Stimulated activated CD4-positive, alpha-beta T cell treated with anti-CD3 and anti-CD28 coated beads, Interleukin-4, amount 100 ng/mL, for 4 hours (primary cell): ENCODE measurements at places on chromosomes 13 and 19.

- no peak for DNase-seq
These were observed 10.8 kb downstream of the ZNF101 start for GRCh38 chr19:19679176-19680073.

DNA sequence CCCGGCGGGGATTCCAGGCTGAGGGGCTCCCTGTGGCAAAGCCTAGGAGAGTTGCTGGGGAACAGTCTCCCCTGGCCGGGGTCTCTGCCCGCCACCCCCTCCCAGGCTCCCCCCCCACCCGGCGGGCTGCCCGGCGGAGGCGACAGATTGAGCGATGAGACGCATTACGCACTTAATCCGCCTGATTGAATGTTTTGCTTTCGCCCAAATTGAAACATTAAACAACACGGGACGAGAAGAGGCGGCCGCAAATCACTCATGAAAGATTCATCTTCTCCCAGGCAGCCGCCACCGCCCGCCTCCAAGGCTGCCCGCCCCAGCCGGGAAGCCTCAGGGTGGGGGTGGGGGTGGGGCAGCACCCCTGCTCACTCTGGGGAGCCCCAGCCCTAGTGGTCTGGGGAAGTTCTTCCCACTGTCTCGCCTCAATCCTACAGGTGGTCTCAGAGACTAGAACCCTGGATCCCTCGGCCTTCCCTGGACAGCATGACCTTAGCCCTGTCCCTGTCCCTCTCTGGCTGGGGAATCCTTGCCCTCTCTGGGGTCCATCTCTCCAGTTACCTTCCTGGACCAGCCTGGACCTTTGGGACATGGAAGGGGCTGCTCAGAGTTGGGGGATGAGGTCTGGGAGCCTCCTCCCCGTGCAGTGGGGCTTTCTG is 7.6 kb upstream of the ERFL start:
- no peak for DNase-seq

GRCh38 chr13:80740071-80740470 is 399.1 kb upstream of the SPRY2 start:
- no peak for DNase-seq

- DNase-seq: no peak
These were observed 356.5 kb upstream of the SLITRK6 start for GRCh38 chr13:86155756-86156155.

DNA sequence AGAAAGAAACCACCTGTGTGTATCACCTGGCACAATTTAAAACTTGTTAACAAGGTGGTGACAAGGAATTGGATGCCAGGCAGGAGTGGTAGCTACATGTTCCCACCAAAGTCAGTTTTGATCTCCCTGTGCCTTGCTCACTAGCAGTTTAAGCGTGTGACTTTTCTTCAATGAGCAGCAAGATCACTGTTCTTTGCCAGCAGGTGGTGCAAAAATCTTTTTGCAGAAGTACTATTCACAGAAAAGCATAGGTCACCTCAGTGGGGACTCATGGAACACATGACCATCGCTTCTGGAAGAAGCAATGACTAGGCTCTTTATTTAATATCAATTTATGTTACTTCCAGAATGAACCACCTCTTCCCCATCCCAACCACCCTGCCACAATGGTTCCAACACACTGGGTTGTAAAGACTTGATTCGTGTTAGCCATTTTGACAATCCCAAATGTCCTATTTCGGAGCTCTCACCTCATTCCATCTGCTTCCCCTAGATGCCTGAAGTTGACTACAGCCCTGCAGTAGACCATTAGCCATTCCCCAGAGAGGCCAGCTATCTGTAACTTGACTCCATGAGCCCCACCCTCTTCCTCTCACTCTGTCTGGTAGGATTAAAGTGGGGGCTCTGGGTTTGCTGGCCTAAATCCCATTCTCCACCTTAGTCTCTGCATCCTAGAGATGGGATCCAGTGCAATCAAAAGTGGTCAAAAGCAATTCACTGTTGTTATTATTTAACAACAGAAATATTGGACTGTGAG is 59.1 kb upstream of the TNFRSF19 start:
- DNase-seq: no peak

- DNase-seq: peak; percentile 25
These were observed 31.4 kb downstream of the CERS4 start for GRCh38 chr19:8240274-8241229.

- DNase-seq: no peak
These were observed 18.1 kb upstream of the CELF5 start for GRCh38 chr19:3206216-3206953.

- no peak for DNase-seq
These were observed 106.2 kb downstream of the SHISA2 start for GRCh38 chr13:25945596-25945995.

GRCh38 chr19:30390356-30390988 is 18.3 kb downstream of the ZNF536 start:
- no peak for DNase-seq

GRCh38 chr13:25463496-25463895 is 91.7 kb downstream of the ATP8A2 start:
- DNase-seq: no peak

DNA sequence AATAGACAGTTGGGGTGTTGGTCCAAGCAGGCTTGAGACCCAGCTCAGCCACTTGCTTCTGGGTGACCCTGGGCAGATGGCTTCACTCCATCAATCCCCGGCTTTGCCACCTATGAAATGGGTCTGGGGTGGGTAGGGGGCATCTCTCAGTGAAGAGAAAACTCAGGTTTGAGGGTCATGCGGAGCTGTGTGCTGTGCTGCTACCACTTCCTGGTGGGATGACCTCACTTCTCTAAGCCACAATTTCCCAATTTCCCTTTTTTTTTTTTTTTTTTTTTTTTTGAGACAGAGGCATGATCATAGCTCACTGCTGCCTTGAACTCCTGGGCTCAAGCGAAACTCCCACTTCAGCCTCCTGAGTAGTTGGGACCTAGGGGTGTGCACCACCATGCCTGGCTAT is 4.6 kb upstream of the PLAUR start:
- DNase-seq: no peak

DNA sequence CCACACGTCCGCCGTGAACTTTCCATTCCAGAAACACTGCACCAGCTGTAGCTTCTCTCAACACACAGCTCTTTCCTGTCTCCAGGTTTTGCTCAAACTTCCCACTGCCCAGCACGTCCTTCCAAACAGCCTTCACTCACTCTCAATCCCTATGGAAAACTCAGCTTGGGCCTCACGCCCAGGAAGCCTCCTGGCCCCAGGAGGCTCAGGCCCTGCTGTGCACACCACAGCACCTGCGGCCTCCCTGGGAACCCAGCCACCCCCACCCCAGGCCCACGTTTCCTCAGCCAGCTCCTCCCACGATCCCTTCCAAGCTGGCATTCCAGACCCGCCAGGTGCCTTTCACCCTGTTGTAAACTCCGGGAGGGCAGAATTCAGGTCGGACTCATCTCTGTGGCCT is 35.2 kb downstream of the C13orf46 start:
- no peak for DNase-seq

DNA sequence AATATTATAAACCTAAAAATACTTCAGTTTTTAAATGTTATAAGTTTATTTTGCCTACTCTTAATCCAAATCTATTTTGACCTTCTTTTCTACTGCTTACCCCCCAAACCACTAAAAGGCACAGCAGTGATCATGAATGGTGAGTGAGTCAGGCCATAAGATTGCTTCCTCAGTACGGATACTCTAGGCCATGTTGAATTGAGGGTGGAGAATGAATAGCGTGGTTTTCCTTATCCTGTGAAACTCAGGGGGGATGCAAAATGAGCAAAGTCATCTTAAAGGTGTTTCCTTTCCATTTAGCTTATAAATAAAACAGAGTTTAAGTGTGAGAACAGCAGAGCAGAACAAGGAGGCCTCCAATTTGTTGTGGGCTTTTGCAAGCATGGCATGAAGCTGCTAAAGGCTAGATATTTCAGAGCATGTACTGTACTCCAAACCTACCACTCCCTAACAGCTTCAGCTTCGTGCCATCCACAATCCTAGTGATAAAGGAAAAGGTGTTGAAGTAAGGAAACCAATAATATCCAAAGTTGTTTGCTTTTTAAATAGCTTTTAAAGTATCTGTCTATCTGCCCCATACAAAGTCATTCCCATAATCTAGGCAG is 25.0 kb downstream of the SERPINE3 start:
- DNase-seq: no peak

GRCh38 chr19:48629297-48629598 is 7.9 kb downstream of the DBP start:
- no peak for DNase-seq

DNA sequence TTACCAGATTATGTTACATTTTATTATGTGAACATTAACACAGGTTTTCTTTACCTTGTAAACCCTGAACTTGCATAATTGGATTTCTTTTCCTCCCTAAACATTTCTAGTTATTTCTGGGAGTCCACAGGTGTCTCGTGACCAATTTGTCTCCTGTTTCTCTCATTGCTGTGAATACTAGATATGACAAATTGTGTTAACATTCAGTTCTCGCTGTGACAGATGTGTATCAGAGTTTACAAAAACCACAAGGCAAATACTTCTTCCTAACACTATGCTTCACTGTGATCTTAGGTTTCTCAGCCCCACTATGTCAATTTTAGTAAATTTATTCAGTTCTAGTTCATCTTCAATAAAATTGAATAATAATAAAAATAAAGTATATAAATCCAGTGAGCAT is 1554.9 kb downstream of the EFNB2 start:
- no peak for DNase-seq

- peak; percentile 31 for DNase-seq
These were observed 2.8 kb upstream of the A1BG start for GRCh38 chr19:58355908-58356765.

- DNase-seq: no peak
These were observed 203.8 kb downstream of the TUBA3C start for GRCh38 chr13:18977857-18978256.

GRCh38 chr13:26487781-26488180 is 69.7 kb upstream of the WASF3 start:
- no peak for DNase-seq
